Left renal cortex interstitium (tissue), 4 donors: ENCODE measurements at places on chromosomes 16 and 17. TPM values are rescaled to one million over a fixed set of nuclear protein-coding genes. Genes with fewer than 3 reads are reported as not detected.

ALOX12 gene
- polyA plus RNA-seq: 3.7 TPM

OR4D1 gene
- 0.08 TPM for polyA plus RNA-seq

DNA sequence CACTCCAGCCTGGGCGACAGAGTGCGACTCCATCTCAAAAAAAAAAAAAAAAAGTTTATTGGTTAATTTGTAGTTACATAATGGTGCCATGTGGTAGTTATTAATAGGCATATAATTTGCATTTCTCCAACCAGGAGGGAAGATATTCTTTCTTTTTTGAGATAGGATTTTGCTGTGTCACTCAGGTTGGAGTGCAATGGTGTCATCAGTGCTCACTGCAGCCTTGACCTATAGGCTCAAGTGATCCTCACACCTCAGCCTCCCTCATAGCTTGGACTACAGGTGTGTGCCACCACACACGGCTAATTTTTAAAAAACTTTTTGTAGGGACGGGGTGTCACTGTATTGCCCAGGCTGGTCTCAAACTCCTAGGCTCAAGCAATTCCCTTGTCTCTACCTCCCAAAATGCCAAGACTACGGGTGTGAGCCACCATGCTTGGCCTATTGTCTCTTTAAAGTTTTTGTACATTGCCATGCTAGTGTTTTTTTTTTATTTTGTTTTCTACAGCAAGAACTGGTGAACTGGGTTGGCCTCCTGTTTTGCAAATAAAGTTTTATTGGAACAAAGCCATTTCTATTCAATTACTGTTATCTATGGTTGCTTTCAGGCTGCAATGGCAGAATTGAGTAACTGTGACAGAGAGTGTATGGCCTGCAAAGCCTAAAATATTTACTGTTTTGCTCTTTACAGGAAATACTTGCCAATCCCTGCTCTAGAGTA is 11.9 kb downstream of the SNX29 start:
- no peak for DNase-seq

DNA sequence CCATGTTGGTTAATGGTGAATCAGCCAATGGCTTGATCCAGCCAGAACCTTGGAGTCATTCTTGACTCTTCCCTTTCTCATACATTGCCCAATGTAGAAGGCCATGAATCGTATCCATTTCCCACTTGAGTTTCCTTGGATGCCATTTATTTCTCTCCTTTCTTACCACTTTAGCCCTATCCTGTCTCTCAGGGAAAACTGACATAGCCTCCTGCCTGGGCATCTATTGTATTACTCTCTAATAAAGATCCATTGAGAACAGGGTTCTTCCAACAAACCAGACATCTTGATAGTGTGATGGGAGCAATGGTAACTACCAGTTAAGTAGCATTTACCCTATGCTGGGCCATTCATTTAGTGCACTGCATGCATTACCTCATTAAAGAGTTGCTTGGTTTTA is 104.2 kb upstream of the CDH11 start:
- no peak for DNase-seq

DNA sequence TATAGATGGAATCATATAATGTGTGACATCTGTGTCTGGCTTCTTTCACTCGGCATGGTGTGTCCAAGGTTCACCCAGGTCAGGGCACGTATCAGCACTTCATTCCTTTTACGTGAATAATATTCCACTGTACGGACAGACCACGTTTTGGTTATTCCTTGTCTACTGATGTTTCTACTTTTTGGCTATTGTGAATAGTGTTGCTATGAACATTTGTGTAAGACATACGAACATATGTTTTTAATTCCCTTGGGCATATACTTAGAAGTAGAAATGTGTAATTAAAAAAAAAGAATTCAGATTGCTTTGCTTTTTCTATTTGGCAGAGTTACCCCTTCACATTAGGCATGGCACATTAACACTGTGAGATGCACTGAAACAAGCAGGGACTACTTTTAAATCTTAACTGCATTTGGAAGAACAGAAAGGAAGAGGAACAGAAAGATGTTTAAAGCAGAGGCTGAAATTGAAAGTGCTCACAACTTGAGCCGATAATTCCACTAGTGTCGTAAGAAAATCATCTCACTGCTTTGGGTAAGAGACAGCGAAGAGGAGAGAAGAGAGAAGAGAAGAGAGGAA is 105.3 kb downstream of the VPS53 start:
- no peak for DNase-seq

GRCh38 chr17:77609553-77610517 is 348.7 kb upstream of the TNRC6C start:
- peak; percentile 53 for DNase-seq

GRCh38 chr17:35022536-35023063 is 40.9 kb downstream of the RFFL start:
- DNase-seq: no peak

- no peak for DNase-seq
Observed at GRCh38 chr16:16191493-16192167, 31.7 kb downstream of the ABCC6 start.

- DNase-seq: no peak
Observed at GRCh38 chr17:38322156-38322779, 21.5 kb downstream of the GPR179 start.

GRCh38 chr17:47975189-47975822 is 4.4 kb downstream of the CDK5RAP3 start:
- no peak for DNase-seq

GRCh38 chr17:78356101-78356713 is 3.7 kb downstream of the SOCS3 start:
- DNase-seq: no peak
